ENCODE measurements at places on chromosomes 11 and 22. TPM values are rescaled to one million over a fixed set of nuclear protein-coding genes. Genes with fewer than 3 reads are reported as not detected.

Gene HPS5
- 62.2 TPM for total RNA-seq

Gene SLC17A6
- not detected for total RNA-seq

Gene KCNJ4
- 1.6 TPM for total RNA-seq

DNA sequence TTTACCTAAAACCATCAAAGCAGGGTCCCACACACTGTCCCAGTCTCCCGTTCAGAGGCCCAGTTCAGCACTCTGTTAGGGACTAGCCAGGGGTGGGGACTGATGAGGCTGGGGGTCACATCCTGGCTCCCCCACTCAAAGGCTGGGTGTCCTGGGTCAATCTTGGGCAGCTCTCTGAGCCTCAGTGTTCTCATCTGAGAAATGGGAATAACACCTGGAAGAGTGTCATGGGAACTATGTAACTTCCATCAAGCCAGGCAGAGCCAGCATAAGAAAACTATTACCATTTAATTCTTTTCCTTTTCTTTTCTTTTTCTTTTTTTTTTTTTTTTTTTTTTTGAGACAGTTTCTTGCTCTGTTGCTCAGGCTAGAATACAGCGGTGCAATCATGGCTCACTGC lies 38.4 kb downstream of the TPST2 start:
- no peak for DNase-seq
